Esophagus squamous epithelium (tissue), 5 donors: ENCODE measurements at places on chromosomes 11 and 22. TPM values are rescaled to one million over a fixed set of nuclear protein-coding genes. Genes with fewer than 3 reads are reported as not detected.

GNG3 gene
- not detected for total RNA-seq

RAB38 gene
- total RNA-seq, result 23.4 TPM

TUBA8 gene
- 2.1 TPM for total RNA-seq

SORL1 gene
- total RNA-seq, result 19.9 TPM

- no peak for DNase-seq
Observed at GRCh38 chr22:49206281-49206680, 621.4 kb downstream of the BRD1 start.

DSCAML1 gene
- not detected for total RNA-seq

GRCh38 chr11:64627371-64627770, 36.4 kb downstream of the SLC22A12 start:
- DNase-seq, result no peak

NLRP6 gene
- not detected for total RNA-seq

MS4A7 gene
- total RNA-seq, result 16.2 TPM

FGF4 gene
- not detected for total RNA-seq

- no peak for DNase-seq
Observed at GRCh38 chr11:111808063-111808588, 41.9 kb upstream of the PPP2R1B start.

OR51F2 gene
- total RNA-seq, result not detected

GRCh38 chr11:94455861-94456260, 37.8 kb downstream of the MRE11 start:
- DNase-seq, result no peak

DNA sequence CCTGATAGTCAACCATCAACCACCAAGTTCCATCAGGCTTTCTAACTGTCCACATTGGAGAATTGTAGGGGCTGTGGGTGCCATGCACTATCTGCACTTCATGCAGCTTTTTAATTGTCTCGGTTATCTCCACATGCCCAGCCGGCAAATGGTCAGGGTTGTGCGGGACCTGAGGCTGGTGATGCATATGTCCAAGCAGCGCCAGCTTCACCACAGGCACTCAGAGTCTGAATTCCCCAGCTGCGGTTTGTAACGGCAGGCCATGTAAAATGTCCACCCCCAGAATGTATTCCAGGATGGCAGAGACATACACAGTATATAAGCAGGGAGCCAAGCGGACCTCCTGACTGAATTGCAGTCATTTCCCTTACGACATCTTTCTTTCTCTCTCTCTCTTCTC, 435.6 kb downstream of the DYNC2H1 start:
- DNase-seq, result no peak

DNA sequence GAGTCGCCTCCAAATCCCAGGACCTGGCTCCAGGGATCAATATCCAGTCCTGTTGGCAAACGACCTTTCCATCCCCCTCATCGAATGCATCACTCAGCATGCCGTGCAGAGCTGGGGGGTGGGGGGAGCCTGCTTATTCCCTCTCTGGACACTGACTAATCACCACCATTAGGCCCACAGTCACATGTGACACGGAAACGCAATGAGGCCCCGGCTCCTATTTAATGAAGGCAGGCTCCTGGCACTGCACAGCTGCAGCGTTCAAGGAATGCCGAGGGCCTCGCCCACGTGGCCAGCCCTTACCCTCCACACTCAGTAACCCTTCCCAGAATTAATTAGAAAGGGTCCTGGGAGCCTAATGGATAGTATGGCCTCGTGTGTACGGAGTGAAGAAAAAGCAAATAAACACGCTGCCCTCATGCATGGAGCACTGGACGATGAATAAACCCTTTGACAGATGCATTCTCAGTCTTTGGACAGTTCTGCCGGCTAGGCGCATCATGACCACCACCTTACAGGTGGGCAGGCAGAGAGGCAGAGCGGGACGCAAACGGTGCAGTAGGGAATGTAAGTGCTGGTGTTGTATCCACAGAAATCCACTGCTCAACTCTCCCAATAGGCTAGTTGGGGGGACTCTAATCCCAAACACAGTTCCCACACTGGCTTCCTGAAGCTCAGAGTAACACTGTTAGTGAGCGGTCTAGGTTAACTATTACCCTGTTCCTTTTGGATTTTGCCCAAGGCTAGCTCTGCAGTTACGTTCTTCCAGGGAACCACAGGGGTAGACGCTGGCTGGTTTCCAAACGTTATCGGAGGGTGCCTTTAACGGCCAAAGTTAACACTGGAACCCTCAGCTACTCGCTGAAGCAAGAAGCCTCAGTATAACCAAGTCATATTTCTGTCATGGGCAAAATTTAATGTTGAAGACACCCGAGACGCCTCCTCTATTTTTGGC, 490.1 kb downstream of the OPCML start:
- DNase-seq, result no peak

DUSP18 gene
- 6.1 TPM for total RNA-seq

DNA sequence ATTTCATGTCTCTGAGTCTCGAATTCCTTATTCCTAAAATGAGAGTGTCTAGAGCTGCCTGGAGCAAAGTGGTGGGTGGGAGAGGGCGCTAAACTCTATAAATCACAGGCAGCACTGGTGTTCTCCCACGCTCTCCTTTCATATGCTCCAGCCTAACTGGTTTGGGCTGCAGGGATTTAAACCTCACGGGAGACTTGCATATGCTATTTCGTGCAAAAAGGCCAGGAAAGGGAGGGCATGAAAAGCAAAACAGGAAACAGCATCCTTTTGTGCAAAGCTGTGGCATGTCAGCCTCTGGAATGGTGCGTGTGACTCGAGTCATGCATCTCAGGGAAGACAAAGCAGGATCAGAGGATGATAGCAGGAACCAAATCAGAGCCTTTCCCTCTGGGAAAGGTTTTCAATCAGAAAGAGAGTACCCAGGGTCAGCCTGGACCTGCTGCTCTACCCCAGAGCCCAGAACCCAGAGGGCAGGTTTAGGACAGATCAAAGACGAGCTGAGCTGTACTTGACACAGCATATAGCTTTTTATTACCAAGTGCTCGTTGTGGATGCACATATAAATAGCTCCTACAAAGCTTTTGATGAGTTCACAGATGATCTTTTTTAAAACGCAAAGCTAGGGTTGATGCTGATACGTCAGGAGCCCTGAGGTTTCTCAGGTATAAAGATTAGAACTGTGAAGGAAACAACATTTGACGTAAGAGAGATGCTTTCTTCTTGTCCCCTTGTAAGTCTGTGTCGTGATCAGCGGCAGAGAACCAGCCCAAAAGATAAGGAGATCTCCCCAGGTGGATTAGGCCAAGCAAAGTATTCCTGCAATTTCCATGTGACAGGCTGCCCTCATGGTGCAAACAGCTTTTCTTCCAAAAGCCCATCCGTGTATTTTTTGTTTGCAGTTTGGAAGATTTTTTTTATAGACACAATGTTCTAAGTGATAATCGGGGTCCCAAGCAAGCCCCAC, 46.2 kb upstream of the YWHAH start:
- DNase-seq, result no peak

- no peak for DNase-seq
Observed at GRCh38 chr11:35484435-35484834, 41.0 kb downstream of the PAMR1 start.

LDHAL6A gene
- total RNA-seq, result not detected

DNA sequence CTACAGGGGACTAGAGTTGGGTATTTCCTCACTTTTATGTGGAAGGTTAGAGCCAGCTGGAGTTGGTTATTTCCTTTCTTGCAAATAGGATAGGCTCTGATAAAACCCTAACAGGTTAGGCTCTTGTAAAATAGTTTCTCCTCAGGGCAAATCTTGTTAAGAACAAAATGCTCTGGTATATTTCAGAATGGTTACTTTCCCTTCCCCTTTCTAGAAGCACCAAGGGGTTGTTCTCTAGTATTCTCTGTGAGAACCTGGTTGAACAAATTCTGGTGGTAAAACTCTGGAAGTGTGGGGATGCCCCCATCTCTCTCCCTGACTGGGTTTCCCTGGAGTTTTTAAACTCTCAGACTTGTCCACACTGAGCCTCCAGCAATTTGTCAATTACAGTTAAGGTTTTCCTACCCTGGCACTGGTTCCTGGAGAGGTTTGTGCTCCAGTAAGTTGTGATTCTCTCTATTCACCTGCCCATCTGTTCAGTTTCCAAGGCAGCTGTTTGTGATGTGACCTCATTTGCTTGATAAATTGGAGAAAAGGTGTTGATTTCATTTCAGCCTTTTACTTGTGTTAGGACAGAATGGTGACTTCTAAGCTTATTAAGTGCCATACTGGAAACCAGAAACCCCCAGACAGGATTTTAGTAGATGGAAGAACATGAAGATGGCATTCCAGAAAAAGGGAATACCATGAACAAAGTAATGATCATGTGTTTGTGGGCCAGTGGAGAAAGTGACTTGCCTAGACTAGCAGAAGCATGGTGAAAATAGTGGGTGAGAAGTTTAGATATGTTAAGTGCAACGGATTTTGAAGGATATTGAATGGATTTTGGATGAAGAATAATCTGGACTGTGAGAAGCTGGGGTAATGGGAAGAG, 64.6 kb downstream of the EXT2 start:
- no peak for DNase-seq

- no peak for DNase-seq
Observed at GRCh38 chr11:5367448-5368074, 16.1 kb upstream of the OR51M1 start.

DNA sequence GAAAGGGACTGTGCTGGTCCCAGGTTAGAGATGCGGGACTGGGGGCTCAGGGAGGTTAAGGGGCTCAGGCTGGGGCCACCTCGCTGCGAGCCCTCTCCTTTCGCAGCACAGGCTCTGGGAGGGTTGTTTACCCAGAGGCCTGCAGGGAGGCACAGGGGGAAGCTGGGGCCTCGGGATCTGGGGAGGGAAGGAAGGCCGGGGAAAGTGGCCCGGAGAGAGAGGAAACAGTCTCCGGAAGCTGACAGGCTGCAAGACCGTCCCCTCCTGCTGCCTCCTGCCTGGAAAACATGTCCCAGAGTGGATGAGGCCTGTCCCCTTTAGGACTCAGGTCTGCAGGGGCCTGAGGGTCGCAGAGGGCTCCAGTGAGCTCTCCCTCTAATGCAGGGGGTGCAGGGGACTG, 45.4 kb downstream of the MYO7A start:
- no peak for DNase-seq

DNA sequence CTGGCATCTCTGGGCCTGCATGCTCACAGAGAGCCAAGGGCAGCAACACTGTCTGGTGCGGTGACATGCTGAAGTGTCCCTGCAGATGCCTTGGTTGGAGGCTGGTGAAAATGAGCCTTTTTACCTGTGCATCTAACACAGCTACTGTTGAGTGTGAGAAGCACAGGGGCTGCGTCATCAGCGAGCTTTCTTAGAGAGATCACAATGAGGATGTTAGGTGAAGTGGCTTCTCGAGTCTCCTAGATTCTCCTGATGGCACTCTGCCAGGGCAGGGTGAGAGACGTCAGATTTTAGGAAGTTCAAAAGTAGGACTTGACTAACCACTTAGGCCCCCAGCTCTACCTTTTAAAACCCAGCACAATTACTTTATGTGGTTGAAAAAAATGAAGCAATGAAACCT, 3.6 kb upstream of the SLC15A3 start:
- no peak for DNase-seq

GRCh38 chr11:86015699-86016098, 53.2 kb downstream of the PICALM start:
- no peak for DNase-seq

KCTD14 gene
- total RNA-seq, result 1.3 TPM
